Astrocyte (in vitro differentiated cells and primary cell): ENCODE measurements at places on chromosomes 7 and 10. TPM values are rescaled to one million over a fixed set of nuclear protein-coding genes. Genes with fewer than 3 reads are reported as not detected.

- H3K36me3 ChIP-seq: no peaks in the 10 kb centered on the region
- H3K4me1 ChIP-seq: no peaks in the 10 kb centered on the region
- H3K4me3 ChIP-seq: no peak overlapping the region
- H3K27ac ChIP-seq: no peak overlapping the region
- DNase-seq: no peak
These were observed 46.9 kb downstream of the ZNRF2 start for GRCh38 chr7:30331338-30331737.

GRCh38 chr7:155862123-155862892 is 50.0 kb upstream of the SHH start:
- no peak for DNase-seq
- H3K4me3 ChIP-seq: no peak overlapping the region
- no peaks in the 10 kb centered on the region for H3K36me3 ChIP-seq
- H3K4me1 ChIP-seq: peaks cover 6% of the 10 kb centered on the region
- no peak overlapping the region for H3K27ac ChIP-seq

- no peaks in the 10 kb centered on the region for H3K27me3 ChIP-seq
- H3K36me3 ChIP-seq: peaks cover 11% of the 10 kb centered on the region
- no peak overlapping the region for H3K4me3 ChIP-seq
- H3K4me1 ChIP-seq: peaks cover 7% of the 10 kb centered on the region
- DNase-seq: no peak
- H3K27ac ChIP-seq: no peak overlapping the region
These were observed 90.3 kb upstream of the FAM133B start for GRCh38 chr7:92680442-92680841.

DNA sequence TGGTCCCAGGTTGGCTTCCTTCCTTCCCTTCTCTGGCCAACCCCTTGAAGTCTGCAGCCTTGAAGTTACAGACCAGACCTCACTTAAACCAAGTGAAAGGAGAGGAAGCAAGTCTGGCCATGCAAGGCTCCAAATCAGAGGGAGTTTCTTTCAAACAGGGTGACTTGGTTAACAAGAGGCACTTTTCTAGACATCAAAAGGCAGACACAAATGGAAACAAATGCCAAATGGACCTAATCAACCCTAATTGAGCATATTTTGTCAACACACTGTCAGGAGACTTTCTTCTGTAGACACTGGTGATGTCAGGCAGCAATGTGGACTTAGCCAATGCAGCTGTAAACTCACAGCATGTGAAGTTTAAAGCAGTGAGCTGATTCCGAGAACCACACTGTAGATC is 282.7 kb upstream of the FZD8 start:
- DNase-seq: no peak
- H3K27ac ChIP-seq: no peak overlapping the region
- H3K4me3 ChIP-seq: no peak overlapping the region
- H3K4me1 ChIP-seq: peaks cover 5% of the 10 kb centered on the region
- H3K27me3 ChIP-seq: no peaks in the 10 kb centered on the region

FAM25A gene
- total RNA-seq: not detected in 2 replicates

SEM1 gene
- total RNA-seq: 47.6 and 50.8 TPM in 2 replicates

KDM7A gene
- total RNA-seq: 4.9 and 5.4 TPM in 2 replicates
